HepG2 (cell line): ENCODE measurements at places on chromosomes 2 and 18. TPM values are rescaled to one million over a fixed set of nuclear protein-coding genes. Genes with fewer than 3 reads are reported as not detected.

DNA sequence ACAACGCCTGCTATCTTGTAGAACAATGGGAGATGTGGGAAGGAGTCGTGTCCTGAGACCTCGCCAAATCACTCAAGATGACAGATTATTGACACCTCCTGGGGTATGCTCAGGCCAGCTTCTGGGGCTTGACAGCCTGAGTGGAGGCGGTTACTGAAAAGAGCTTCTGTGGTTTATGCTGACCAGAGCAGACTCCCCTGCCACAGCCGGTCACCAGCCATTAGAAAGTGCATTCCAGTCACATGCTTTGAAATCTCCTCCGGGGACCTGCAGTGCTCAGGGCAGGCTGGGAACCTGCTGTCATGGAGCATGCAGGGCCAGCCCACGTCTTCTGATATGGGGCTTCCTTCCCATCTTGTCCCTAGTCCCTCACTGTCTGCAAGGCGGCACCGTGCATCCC is 215.9 kb downstream of the SEPTIN10 start:
- no peak for DNase-seq

DNA sequence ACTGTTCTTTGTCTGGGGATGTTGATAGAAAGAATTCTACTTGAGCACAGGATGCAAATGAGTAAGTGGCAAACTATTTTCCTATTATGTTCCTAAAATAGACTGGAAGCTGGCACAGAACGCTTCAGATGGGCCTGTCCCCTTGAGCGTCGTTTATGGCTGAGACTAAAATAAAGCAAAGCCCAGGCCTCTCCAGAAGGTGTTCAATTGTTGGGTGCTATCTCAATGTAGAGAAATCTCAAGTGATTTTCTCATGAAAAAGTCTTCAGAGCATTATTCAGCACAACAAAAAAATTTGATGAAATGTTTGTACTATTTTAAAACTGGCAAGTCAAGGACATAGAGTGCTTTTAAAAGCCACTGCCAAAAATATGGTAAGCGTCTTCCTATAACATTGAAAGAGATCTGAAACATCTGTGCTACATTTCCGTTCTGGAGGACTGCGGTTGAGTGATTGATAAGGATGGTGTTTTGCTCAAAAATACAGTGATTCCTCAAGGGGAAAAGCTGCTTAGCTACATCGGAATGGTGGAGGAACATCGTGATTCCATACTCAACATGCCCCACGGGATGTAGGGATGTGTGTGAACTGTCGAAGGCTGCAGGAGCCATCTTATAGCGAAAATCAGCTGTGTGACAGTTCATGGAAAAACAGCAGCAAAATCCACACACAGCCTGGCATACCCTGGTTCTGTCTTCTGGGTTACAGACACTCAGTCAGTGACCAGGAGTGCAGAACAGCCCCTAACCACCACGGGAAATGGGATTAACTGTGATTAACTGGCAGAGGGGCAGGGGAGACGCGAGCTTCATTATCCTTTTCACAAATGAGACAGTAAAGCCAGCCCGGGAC is 10.4 kb upstream of the LRRFIP1 start:
- DNase-seq = no peak

DNA sequence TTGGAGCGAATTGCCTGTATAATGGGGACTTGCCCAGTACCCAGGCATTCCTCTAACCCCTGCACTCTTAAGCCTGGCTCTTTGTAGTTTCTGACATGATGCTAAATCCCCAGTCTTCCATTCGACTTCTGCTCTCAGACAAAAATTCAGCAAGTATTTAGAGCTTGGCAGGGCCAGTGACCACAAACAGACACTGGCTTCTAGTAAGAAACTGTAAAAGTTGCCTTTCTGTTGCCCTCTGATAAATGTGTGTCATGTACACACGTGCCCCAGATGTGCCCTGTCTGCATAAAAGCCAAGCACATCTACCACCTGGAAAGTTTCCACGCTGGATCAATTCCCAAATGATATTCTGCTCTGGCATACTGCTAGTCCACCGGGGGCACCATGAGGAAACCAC is 18.0 kb downstream of the PAX3 start:
- no peak for DNase-seq

DNA sequence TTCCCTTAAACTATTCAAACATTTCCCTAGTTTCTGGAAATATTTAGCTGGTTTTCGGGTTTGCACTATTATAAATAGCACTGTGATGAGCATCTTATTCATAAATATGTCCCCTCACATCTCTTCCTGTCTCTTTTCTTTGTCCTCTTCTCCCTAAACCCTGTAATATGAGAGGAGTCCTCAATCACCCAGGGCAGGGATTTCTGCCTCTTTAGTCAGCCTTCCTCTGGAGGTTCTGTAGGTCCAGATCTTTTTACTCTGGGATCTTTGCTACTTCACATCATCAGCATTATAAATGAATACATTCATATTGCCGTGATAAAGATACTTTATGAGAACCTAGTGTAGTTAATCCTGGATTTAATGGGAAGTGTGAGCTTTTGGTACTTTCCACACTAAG is 87.9 kb upstream of the TTN start:
- DNase-seq = no peak

DNA sequence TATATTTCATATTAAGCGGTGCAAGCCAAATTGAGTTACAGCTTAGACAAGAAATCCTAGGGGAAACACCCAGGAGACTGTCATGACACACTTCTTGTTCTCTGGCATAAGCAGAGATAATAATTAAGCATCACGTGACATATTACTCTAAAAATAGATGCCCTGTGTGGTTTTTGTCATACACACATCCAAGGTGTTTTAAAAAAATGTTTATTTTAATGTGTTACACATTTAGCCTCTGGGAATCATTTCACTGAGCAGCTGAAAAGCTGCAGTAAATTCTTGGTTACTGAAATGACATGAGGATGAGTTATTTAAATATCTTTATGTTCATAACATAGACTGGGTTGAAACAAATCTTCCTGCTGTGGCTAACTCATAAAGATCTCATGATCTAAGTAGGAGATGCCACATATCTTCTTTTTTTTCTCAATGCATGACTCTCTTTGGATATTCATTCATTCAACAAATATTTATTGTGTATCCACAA is 38.0 kb upstream of the ERMN start:
- DNase-seq = no peak

- peak; percentile 68 for DNase-seq
Measured at GRCh38 chr2:46067501-46068305, 229.5 kb upstream of the EPAS1 start.

DNA sequence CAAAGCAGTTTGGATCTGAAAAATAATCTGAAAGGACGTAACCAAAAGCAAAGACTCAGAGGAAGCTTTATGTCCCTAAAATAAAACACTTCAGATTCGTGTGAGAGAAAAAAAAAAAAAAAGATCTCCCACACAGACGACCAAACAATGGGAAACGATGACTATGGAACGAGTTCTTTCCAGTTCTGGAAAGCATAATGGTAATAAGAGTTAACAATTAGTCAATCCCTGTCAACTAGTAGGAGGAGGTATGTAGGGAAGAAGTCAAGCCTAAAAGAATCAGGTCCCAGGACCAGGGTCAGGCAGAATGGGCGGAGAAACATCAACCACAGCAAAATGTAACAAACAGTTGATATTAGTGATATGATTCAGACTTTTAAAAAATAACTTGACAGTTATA is 170.3 kb upstream of the SETBP1 start:
- no peak for DNase-seq

GRCh38 chr2:240507060-240507777 is 50.6 kb downstream of the ANKMY1 start:
- no peak for DNase-seq

DNA sequence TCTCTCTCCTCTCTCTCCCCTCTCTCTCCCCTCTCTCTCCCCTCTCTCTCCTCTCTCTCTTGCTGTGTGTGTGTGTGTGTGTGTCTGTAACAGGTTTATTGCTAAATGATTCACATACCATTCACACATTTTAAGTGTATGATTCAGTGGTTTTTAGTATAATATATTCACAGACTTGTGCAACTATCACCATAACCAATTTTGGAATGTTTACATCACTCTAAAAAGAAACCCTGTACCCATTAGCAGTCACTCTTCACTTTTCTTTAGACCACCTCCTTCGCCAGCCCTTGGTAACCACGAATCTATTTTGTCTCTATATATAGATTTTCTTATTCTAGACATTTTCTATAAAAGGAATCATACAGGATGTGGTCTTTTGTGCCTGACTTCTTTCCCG is 11.4 kb downstream of the THNSL2 start:
- no peak for DNase-seq

DNA sequence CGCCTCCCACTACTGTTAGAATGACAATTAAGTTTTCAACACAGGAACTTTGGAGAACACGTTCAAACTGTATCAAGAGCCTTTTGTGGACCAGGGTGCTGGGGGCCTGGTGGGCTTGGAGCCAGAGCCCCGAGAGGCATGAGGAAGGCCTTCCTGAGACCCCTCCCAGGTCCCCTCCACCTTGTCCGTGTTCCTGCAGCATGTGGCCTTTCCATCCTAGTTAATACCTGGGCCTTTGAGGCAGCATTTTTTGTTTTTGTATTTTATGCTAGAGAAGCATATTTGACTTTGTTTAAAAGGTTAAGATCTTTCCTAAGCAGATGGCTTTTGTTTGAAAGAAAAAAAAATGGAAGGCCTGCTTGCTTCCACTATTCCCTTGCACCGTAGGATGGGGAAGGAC is 68.0 kb downstream of the INPP4A start:
- no peak for DNase-seq

- no peak for DNase-seq
Measured at GRCh38 chr2:143905587-143905986, 614.3 kb downstream of the ZEB2 start.

The TFPI gene
- total RNA-seq = 161 and 301 TPM in 2 replicates

The IL1B gene
- not detected in 2 replicates for total RNA-seq
